Right lung (tissue), 10 donors: ENCODE measurements at places on chromosomes 1 and 21. TPM values are rescaled to one million over a fixed set of nuclear protein-coding genes. Genes with fewer than 3 reads are reported as not detected.

DNA sequence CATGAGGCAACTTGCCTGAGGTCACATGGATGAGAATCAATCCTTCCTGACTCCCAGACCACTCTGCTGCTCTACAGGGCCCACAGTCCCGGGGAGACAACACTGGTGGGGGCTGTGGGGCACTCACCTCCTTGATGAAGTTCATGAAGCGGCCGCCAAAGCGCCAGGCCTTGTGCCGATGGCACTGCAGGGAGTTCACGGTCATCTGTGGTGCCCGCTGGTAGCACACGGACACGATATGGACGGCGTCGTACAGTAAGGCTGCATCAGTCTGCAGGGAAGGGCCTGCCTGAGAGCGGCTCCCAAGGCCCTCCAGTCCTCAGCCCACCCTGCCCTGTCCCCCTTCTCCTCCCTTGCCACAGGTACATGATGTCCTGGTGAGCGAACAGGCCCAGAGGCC, 175.3 kb downstream of the GRIK3 start:
- DNase-seq, result no peak

DNA sequence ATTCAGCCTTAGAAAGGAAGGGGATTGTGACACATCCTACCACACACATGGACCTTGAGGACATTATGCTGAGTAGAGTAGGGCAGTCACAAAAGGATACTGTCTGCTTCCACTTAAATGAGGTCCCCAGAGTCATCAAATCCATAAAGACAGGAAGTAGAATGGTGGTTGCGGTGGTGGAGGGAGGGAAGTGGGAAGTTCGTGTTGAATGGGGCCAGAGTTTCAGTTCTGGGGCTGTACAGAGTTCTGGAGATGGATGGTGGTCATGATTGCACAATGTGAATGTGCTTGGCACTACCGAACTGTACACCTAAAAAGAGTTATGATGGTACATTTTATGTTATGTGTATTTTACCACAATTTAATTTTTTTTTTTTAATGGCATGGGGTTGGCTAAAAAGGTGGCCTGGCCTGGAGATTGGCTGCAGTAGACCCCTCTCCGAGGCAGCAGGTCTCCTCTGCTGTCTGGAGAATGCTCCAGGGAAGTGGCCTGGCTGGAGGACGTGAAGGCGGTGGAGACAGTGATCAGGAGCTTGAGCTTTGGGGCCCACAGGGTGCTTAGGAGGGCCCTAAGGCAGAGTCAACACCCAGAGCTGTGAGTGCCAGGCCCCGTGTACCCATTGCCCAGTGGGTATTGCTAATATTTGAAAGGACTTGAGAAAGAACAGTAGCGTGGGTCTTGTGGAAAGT, 30.4 kb downstream of the IFNGR2 start:
- DNase-seq, result no peak

GRCh38 chr1:164602480-164603093, 43.6 kb downstream of the PBX1 start:
- peak; percentile 64 for DNase-seq

Gene GPATCH3
- 12.8 TPM for polyA plus RNA-seq

- DNase-seq, result peak; percentile 47
These were observed 43.0 kb downstream of the JAK1 start for GRCh38 chr1:64923294-64923718.

DNA sequence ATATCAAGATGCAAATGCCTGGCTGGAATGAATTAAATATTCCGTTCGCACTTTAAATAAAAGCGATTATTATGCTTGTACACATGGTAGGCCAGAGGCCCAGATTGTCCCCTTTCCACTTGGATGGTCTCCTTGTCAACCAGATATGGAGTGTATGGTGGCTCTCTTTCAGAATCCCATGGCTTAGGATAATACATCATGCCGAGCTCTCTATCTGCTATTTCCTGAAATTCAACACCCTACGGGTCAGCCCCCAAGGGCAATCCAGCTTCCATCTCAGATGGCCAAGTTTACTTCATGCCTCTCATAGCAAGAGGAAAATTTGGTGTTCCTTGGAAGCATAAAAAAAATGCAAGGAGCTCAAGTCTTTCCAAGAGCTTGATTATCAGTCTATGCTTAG, 25.4 kb upstream of the FMO1 start:
- DNase-seq, result no peak

GRCh38 chr21:25107708-25108107, 499.6 kb downstream of the MRPL39 start:
- DNase-seq, result no peak

- DNase-seq, result no peak
These were observed 66.6 kb downstream of the SCMH1 start for GRCh38 chr1:41175546-41175945.

DNA sequence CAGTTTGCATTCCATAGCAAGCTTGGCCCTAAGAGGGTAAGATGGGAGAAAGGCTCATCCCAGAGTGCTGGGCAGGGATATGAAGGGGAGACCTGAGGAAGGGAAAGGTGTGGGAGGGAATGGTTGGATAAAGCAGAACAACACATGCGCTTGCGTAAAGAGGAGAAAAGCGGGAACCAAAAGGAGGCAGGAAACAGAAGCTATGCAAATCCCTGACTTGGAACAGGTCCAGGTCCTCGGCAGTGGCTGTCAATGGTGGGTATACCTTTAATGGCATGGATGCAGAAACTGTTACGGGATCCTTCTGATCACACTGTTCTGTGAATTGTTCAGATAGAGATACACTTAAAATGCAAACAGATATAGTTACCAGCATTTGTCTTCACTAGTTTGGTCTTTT, 455.6 kb downstream of the SIPA1L2 start:
- DNase-seq, result no peak

DNA sequence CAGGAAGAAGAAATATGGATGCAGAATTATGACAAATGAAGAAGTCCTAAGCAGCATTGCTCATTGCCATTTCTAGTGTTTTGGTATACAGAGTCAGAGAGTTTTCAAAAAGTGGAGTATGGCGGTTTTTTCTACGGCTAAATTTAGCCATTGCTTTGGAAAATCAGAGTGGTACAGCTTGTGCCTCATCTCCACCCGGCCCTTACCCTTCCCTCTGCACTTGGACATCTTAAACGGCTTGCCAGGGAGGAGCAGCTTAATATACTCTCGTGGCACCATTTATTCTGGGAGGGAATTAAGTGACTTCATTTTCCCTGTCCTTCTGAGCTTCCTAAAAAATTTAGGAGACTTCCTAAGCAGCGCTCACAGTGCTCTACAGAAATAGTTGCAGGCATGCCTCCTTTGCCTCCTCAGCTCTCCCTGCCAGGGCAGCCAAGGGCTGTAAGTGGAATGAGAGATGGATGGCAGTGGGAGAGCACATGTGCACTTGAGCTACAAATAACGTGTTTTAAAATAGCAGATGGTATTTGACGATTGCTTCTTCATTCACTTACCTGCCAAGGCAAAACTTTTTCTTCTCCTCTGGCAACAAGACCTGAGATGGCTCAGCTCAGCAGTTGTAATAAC, 51.5 kb upstream of the VAMP3 start:
- DNase-seq, result no peak

GRCh38 chr1:95209291-95209690, 24.7 kb upstream of the RWDD3 start:
- no peak for DNase-seq

Gene GPR25
- polyA plus RNA-seq, result not detected

DNA sequence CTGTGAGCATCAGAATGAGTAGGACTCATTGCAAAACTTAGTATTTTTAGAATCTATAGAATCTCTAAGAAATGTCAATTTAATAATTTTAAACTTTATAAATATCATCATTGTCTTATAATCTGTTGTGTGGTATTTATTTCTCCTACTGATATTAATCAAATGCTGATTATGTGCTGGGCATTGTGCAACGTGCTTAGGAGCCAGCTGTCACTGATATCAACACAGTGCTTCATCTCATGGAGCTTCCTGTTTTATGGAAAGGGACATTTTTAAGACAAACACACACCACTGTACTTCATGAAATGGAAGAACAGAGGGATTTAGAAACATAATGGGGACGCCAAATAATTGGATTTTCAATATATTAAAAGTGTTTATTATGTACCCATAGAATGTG, 737.9 kb upstream of the TMPRSS15 start:
- DNase-seq, result peak; percentile 32

- peak; percentile 26 for DNase-seq
These were observed 59.8 kb downstream of the FAAP20 start for GRCh38 chr1:2134621-2135307.

DNA sequence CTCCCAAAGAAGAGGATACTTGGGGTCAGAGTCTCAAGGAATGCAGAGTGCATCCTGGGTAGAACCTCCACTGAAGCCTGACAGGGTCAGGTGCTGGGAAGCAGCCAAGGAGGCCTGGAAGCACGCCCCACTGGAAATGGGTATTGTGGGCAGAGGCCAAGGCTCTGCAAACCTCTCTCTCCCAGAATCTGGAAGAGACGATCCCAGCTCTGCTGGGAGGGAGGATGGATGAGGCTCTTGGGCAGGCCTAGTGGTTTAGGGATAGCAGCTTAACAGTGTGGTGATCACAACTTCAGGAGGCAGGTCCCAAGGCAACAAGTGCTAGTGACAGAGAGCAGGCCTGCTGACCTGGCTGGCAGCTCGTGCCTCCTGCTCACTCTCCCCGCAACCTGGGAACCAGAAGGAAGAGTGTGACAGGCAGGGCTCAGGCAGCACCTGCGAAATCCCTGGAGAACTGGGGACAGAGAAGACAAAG, 641.0 kb downstream of the PLPP3 start:
- no peak for DNase-seq

DNA sequence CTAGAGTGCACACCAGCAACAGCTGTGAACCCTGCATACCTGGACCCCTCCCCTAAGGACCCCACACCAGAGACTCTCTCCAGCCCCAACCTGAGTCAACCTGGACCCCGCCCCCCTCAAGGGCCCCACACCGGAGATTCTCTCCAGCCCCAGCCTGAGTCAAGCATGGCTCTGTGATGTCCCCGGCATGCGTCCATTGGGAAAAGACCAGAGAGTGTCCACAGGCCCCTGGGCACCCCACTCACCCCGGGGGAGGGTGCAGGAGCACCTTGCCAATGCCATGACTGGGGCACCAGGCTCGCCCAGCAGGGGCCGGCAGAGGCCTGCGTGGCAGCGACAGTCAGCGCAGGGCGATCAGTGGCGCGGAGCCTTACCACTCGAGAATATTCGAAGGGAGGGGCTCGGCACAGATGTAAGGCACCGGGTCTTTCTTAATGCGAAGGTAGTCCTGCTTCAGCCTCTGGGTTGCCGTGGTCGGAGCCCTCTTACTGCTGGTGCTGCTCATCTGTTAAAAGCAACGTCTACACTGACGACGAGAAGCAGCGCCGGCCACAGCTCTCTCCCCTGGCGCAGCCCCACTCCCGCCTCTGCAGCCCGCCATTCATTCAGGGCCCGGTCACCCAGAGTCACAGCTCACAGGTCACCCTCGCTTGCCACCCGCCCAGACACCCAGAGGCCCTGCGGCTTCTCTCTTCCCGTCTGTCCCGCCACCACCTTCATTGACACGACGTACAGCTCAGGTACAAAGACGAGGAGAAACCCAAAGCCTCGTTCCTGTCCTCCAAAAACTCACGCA, 6.0 kb downstream of the UBE2J2 start:
- DNase-seq, result no peak

DNA sequence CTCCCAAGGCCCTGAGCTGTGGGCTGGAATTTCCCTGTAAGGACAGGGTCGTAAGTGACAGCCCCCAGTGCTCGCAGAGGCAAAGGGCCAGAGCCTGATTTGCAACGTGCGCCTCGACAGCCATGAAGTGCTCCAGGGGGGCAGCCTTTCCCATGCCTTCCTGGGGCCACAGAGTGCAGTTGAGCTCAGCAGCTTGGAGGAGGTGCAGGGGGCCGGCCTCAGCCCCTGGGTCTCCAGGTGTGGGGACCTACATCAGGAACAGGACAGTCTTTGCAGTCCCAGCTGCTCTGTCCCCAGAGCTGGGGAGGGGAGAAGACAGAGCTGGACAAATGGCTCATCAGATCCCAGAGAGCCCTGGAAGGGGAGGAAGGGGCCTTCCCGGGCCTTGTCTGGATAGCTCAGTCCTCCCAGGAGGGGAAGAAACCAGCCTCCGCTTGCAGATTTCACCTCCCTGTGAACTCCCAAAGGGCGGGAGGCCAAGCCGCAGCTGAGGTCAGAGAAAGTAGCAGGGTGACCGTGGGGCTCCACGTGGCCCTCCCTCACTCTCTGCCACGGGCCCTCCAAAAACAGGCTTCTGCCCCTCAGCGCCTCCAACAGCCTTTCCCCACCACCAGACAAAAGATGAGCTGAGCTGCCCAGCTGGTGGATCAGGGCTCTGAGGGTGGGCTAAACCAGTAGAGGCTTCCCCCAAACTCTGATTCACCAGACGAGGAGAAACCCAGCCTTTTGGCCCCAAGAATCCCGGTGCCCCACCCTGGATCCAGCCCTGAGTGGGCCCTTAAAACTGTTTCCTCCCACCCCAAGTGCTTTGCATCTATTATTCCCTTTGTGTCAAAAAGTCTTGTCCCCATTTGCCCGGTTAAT, 76.5 kb downstream of the DHRS3 start:
- no peak for DNase-seq

DNA sequence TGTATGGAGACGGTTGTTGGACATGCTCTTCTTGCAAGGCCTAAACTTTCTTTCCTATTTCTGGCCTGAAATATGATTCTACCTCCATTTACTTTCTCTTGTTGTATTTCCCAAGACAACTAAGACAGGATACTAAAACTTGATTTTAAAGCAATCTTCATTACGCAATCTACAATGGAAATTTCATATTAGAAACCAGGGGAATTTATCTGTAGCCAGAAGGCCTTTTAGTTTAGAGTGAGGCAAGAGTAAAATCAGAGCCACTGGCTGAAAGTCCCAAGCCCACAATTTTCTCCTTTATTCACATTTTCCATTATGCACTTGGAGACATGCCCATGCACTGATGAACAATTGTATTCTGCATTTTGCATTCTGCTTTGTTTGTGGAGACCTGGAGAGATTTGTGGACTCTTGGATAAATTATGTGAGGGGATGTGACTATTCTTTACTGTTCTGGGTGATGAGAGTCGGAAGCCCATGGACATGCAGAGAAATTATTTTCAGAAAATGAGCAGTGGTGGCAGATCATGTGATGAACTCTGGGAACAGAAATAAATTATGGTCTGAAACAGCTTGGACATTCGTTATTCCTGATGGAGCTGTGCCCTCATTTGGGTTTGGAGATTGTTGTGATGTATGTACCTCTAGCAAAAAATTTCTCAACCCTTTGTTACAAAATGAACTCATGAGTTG, 336.8 kb downstream of the SEC16B start:
- DNase-seq, result no peak

- DNase-seq, result no peak
These were observed 17.9 kb downstream of the TMEM200B start for GRCh38 chr1:29105822-29106221.

Gene LRRC53
- polyA plus RNA-seq, result not detected

- DNase-seq, result no peak
These were observed 34.8 kb downstream of the KCNAB2 start for GRCh38 chr1:6080469-6080868.

Gene ACTL8
- polyA plus RNA-seq, result not detected

Gene C4BPA
- 0.42 TPM for polyA plus RNA-seq

Gene TNNI3K
- 1.3 TPM for polyA plus RNA-seq

DNA sequence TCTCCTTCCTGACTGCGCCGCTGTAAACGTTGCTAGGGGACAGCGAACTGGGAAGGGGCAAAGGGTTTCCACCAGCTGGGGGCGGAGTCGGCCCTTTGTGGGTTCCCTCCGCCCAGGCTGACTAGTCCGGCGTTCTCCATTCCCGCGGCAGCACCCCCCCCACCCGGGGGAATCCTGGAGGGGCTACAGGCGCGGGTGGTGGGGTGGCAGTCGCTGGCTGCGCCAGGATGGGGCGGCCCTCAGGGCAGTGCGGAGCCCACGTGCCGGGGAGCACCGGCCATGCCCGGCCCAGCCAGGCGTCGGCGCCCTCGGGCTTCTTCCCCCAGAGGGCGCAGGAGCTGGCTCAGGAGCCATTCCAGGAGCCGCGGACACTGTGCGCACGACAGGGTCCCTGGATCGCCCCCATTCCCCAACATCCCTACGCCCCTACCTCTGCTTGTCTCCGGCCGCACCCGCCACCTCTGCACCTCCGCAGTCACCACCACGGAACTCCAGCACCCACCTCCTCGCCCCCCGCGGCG, 476 bp downstream of the BATF3 start:
- peak; percentile 20 for DNase-seq
